NCI-H2107 (cell line): ENCODE measurements at places on chromosomes 6 and 20.

DNA sequence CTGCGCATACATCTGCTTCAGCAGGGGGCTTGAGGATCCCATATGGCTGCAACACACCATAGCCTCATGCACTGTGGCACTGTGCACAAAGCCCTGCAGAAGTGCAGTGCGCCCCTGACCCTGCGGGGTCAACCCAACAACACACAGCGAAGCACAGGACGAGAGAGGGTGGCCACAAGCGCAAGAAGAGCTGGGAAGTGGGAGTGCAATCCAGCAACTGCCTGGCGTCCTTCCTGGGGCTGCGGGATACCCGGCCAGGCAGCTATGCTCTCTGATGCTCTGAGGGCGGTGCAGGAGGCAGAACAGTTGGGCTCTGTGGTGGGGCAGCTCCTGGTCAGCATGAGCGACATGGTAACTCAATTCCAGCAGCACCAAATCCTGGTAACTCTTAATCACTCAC lies 5.6 kb upstream of the ACSS1 start:
- DNase-seq: no peak

DNA sequence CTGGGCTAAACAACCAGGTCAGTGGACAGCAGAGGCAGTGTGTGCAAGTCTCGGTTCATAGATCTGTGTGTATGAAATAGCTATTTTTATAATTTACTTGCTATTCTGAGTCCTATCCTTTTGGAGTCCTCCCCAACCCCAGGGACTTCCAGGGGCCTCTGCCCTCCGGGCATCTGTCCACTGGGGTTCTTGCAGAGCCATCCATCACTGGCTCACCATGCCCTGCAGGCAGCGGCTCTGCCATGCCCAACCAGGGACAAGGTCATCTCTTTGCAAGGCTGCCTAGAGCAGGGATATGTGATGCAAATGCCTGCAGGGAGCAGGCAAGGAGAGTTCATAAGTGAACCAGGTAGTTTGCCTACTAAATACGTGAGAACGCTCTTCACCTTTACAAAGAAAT lies 10.5 kb upstream of the BEND3 start:
- DNase-seq: no peak

DNA sequence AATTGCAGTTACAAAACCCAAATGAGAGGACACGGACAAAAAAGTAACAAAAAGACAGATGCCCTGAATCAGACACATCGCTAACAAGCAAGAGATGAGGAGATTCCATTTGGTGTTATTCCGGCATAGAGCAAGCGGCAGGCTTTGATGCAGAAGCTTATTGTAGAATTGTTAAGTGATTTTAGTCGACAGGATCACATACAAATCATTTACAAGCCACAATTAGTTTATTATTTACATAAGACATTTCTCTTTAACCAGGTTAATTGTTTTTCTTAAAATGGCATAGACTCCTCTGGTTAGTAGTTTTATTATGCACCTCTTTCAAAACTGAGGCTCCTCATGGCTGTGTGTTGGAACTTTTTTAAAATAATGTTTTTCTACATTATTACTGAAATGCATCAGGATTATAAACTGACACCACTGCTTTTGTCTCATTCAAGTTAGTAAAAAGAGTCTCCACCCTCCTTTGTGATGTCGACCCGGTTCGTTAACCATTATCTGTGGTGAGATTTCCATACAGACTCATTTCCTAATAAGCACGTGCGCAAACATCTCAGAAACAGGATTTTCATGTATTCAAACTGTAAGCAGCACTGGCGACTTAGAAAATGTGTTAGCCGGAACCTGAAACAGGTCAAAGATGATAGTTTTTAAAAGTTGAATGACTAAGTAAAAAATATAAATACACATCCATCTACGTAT lies 119.8 kb downstream of the COL12A1 start:
- DNase-seq: no peak

GRCh38 chr6:40517654-40518053 lies 69.5 kb downstream of the LRFN2 start:
- no peak for DNase-seq

DNA sequence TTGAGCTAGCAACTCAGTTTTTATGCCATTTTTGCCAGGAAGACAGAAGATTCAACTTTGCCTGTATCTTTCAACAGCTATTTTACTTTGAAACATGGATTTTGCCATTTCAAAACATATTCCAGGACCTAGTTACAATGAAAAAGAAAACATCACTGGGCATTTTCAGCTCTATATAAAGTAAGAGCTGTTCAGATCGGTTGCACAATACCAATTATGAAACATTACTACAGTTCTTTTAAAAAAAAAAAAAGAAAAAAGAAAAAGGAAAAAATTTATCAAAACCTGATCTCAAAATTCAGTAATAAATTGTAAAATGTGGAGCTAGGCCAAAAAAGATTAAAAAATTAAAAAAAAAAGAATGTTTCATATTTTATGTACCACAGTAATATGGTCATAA lies 15.6 kb downstream of the BCLAF1 start:
- DNase-seq: no peak

- DNase-seq: no peak
These were observed 197.2 kb upstream of the THEMIS start for GRCh38 chr6:128098000-128098581.

GRCh38 chr20:58889798-58890517 lies 37.4 kb downstream of the GNAS start:
- DNase-seq: no peak

DNA sequence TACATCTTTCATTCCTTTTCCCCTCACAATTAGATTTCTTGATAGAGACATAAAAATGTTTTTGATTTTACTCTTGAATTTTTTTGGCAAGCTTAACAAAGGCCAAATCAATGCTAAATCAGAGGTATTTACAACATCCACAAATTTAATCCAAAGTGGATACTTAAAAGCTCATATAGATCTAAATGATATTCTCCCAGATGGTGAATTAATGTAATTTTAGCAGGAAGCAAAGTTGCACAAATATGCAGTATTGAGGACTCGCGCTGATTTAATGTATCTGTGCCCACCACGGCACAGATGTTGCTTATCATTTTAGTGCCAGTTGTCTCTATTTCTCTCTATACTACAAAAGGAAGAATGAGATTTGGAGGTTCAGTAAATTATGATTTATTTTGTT lies 167.4 kb downstream of the COL19A1 start:
- no peak for DNase-seq

- DNase-seq: no peak
These were observed 36.7 kb upstream of the RIPOR2 start for GRCh38 chr6:24972311-24972958.

DNA sequence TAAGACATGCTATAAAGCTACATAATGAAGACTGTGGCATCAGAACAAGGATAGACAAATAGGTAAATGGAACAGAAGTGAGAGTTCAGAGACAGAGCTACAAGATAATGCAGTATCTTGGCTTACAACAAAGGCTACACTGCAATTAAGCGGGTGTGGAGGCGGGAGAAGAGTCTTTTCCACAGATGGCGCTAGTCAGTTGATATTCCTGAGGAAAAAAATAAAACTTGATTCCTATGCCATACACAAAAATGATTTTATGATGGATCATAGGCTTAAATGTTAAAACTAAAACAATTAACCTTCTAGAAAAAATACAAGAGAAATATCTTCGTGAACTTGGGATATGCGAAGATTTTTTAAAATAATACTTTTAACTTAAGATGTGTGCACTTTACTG lies 31.0 kb downstream of the RIN2 start:
- no peak for DNase-seq

DNA sequence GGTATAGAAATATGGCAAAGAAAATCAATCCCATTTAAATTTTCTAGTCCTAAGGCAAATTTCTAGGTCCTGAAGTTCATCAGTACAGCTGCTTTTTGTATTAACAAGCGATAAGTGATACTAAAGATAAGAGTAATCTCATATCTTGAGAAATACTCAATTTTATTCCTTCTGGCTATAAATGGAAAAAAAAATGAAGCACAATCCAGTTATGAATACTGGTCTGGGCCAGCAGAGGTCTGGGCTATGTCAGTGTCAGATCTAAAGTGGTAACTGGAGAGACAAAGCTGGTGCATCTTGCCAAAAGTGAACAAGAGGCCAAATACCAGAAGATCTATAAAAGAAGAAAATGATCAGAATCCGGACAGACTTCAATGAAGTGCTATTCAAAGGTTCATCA lies 126.4 kb downstream of the FUT9 start:
- no peak for DNase-seq

DNA sequence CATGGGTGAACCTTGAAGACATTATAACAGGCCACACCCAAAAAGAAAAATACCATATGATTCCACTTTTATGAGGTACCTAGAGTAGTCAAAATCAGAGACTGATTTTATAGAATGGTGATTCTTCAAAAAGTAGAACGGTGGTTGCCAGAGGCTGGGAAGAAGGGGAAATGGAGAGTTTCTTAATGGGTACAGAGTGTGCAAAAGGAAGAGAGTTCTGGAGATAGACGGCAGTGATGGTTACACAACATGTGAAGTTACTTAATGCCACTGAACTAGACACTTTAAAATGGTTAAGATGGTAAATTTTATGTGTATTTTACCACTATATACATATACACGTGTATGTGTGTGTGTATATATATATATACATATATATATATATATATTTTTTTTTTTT lies 80.8 kb downstream of the PRND start:
- no peak for DNase-seq

- no peak for DNase-seq
These were observed 2.4 kb upstream of the KIAA1755 start for GRCh38 chr20:38262931-38263330.

GRCh38 chr6:3022765-3023662 lies 23.3 kb downstream of the NQO2 start:
- DNase-seq: no peak

GRCh38 chr6:123811378-123811777 lies 7.7 kb downstream of the NKAIN2 start:
- DNase-seq: no peak

- DNase-seq: no peak
These were observed 118.6 kb downstream of the OGFRL1 start for GRCh38 chr6:71406865-71407860.

DNA sequence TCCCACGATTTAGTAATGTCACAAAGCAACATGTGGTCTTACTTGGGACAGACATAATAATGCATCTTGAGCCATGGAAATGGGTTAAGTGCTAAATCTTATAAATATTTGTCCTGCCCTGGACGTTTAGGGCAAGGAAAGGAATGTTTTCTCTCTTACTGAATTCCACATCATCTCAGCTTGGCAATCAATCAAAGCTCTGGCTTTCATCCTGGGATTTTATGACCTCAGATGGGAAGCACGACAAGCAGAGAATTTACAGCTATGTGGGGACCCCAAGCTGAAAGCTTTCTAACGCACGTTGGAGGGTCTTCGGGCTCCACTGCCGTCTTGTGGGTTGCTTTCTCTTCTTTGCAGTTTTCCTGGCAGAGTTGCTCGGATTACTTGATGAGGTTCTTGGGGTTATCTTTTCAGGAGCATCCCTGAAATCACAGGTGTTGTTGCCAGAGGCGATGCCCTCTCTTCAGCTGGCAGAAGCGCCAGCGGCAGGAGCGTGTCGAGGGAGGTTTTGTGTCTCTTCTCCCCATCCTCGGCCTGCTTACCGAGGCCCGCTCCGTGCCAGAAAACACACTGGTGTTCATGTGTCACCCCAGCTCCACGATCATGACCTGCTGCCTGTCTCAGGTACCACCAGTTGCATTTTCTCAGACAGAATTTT lies 73.4 kb upstream of the FRMD1 start:
- no peak for DNase-seq

DNA sequence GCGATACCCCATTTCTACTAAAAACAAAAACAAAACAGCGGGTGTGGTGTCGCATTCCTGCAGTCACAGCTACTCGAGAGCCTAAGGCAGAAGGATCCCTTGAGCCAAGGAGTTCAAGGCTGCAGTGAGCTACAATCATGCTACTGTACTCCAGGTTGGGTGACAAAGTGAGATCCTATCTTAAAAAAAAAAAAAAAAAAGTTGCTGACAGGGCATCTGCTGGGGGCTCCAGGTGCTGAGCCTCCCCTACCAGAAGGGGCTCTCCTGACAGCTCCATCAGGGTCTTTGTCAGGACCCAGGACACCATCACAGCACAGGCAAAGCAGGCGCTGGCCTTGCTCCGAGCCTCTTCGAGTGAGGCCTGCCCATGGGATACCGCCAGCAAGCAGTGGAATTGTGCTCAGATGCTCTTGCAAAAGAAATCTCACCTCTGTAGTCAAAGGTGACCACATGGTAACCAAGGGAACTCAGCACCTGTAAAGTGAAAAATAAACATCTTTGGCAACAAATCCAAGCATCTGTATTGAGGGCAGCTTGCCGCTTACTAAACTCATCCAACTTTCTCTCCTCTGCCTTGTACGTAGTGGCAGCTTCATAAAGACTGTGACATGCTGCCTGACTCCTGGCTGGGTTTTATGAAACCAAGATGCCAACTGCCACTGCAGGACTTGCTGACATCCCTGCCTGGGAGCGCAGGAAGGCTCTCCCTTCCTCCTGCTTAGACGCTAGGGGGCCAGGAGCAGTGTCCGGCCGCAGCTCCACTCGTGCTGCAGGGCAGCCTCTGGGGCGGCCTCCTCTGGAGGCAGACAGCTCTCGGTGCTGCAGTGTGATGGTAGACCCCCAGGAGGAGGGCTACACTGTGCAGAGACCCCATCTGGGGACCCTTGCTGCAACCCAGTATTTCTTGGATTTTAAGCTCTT lies 66.9 kb downstream of the PYGB start:
- no peak for DNase-seq

GRCh38 chr6:142321451-142321850 lies 19.6 kb downstream of the ADGRG6 start:
- no peak for DNase-seq
